GM12865 (cell line): ENCODE measurements at places on chromosomes 5 and 9.

DNA sequence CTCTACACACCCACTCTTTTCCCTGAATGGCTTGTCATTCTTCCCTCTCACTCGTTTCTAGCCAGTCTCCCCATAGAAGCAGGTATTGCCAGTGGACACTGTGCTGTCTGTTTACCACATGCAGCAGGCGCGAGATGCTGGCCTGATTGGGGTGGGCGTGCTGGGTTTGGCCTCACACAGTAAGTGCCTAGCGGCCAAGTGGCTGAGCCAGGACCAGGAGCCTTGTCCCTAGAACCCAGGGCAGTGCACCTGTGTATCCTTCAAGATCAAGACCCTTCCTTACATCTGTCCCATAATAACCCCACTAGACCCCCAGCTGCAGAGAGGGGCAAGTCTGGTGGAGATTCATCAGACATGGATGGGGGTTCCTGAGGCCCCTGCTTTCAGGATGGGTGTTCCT, 112.8 kb upstream of the IRX4 start:
- no peak for DNase-seq

DNA sequence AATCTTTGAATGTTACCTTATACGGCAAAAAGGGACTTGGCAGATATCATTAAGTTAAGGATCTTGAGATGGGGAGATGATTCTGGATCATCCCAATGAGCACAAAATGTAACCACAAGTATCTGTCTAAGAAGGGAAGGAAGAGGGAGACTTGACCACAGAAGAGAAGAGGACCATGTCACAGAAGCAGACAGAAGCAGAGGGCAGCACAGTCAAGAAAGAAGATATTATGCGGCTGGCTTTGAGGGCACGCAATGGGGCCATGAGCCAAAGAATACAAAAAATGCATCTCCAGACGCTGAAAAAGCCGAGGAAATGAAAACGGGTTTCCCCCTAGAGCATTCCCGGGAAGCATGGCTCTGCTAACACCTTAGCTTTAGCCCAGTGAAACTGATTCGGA, 225.3 kb downstream of the NR2F1-AS1 start:
- no peak for DNase-seq

GRCh38 chr5:29208024-29208423, 1985.5 kb upstream of the CDH6 start:
- DNase-seq: no peak

GRCh38 chr5:10524376-10525123, 39.3 kb upstream of the ANKRD33B start:
- no peak for DNase-seq

DNA sequence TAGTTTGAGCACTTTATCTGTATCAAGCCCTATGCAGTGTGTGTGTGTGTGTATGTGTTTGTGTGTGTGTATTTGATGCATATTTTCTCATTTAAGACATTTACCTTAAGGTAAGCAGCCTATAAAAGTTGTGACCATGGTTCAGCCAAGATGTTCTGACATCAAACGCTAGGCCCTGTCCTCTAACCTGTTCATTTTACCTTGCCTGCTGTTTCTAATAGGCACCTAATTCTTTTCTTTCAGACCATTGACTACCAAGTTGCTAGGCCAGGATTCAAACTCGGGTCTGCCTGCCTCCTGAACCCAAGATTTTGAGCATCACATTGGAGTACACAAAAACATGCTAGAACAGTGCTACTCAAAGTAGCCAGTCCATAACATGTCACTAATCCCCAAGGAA, 274.5 kb downstream of the PLK2 start:
- DNase-seq: no peak

GRCh38 chr5:112552216-112552615, 133.1 kb upstream of the EPB41L4A start:
- no peak for DNase-seq

GRCh38 chr5:67971971-67972821, 243.4 kb upstream of the PIK3R1 start:
- DNase-seq: no peak

DNA sequence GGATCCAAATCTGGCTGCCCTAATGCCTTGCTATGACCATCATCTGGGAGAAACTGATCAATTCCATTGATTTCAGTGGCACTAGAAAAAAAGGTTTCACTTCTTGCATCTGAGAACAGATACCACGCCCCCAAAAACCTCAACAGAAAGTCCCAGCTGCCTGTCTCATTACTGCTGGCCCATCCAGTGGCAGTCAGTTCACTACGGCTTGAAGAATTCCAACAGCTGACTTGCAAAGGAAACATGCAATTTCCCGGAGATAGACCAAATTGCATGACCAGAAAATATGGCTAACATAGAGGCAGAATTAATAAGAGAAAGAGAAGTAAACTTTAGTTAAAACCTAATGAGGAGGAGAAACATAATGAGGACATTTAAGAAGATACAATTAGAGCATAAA, 48.6 kb downstream of the UGCG start:
- peak; percentile 83 for DNase-seq

- DNase-seq: peak; percentile 46
Measured at GRCh38 chr9:106976772-106977171, 113.8 kb downstream of the ZNF462 start.

GRCh38 chr5:90874066-90874465, 315.5 kb downstream of the ADGRV1 start:
- no peak for DNase-seq

GRCh38 chr9:125536167-125536772, 170.7 kb downstream of the MAPKAP1 start:
- no peak for DNase-seq

- DNase-seq: no peak
Measured at GRCh38 chr9:2039294-2040180, 24.4 kb downstream of the SMARCA2 start.

- DNase-seq: no peak
Measured at GRCh38 chr5:133744960-133745308, 132.6 kb upstream of the FSTL4 start.

GRCh38 chr5:130002183-130002582, 97.9 kb downstream of the CHSY3 start:
- no peak for DNase-seq

DNA sequence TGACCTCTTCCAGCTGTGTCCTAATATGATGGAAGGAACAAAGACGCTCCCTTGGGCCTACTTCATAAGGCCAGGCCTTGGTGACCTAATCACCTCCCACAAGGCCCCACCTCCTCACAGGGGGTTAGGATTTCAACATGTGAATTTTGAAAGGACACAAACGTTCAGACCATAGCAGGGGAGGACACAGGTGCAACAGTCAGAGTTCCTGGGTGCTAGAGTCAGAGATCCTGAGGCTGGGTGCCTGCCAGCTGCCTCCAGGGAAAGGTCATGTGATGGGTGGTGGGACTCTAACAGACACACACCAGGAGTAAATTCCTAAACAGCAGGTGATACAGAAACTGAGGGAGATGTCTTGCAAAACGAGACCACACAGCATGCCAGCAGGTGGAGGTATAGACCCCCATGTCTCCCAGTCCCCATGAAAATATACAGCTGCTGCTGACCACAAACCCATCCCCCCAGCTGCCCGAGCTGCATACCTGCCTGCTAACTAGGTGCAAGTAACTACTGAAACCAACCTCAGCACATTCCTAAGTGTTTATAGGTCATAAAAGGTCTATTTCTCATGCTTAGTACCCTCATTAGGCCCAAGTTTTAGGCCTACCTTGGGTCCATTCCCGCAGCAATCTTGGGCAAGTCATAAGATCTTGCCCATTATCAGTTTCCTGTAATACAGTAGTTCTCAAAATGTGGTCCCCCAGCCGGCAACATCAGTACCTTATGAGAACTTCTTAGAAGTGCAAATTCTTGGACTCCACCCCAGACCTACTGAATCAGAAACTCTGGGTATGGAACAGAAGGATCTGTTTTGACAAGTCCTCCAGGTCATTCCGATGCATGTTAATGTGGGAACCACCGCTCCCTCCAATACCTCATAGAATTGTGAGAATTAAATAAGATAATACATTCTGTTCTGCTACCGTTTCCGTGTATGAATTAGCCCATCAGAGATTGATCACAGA, 245.3 kb downstream of the ENC1 start:
- peak; percentile 44 for DNase-seq

DNA sequence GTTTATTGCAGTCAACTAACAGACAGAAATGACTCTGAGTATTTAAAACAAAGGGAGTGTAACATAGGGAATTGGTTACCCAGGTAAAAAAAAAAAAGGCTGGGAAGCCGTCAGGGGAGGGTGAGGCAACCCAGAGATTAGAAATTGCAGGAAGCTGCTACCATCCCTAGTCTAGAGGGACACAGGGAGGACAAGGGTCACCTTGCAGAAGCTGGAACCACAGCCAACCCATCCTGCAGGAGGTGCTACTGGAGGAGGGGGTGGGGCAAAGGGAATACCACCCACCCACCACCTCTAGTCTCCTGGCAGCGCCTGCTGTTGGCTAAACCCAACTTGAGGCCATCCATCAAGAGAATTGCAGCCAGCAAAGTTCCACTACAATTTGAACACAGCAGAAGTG, 6.5 kb downstream of the CAST start:
- no peak for DNase-seq

DNA sequence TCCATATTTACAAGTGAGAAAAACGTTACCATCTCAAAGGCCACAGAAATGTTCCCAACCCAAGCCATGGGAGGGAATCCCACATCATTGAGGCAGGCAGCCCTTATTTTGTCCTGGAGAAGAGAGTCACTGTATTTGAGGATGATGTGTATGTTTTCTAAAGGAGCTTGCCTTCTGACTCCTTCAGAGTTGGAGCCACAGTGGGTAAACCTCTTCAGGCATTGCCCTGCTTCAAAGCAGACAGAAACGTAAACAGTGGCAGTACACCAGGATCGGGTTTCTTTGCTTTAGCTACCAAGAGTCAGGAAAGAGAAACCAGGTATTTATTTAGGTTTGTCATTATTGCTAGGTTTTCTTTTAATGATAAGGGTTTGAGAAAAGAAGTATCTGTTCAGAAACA, 45.7 kb downstream of the MUSK start:
- no peak for DNase-seq
